ENCODE measurements at places on chromosomes 2 and 18. TPM values are rescaled to one million over a fixed set of nuclear protein-coding genes. Genes with fewer than 3 reads are reported as not detected.

The CROCC2 gene
- not detected for total RNA-seq

The ALPI gene
- not detected for total RNA-seq

The BCL2 gene
- 0.49 TPM for total RNA-seq

The LONRF2 gene
- not detected for total RNA-seq

The ZDBF2 gene
- 5.8 TPM for total RNA-seq

The RND3 gene
- 104 TPM for total RNA-seq

The NYAP2 gene
- total RNA-seq = not detected

The LYG1 gene
- total RNA-seq = 0.57 TPM

The PLCL1 gene
- 2.0 TPM for total RNA-seq

The HAAO gene
- not detected for total RNA-seq

The GIGYF2 gene
- total RNA-seq = 28.8 TPM

The TMEM200C gene
- total RNA-seq = not detected

The RIT2 gene
- total RNA-seq = not detected

The RAB6C gene
- not detected for total RNA-seq

The FOXI3 gene
- total RNA-seq = not detected
